ENCODE measurements at places on chromosomes 1 and 21.

GRCh38 chr1:204254031-204254661 lies 40.4 kb upstream of the GOLT1A start:
- DNase-seq, result no peak

DNA sequence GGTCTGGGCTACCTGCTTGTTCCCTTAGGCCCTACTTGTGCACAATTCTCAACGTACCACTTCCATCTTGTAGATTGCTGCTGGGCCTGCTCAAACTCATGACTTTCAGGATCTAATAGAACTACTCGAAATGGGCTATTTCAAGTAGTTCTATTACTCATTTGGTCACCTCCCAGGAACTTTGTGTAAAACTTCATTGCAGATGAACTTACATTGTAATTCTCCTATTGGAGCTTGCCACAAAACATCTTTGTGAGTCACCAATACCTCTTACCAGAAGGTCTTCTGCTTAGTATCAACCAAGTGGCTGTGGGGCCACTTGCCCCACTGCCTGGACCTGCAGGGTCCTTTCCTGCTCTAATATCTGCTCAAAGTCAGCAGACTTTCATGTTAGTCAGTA lies 10.7 kb upstream of the MYOCOS start:
- DNase-seq, result no peak

GRCh38 chr1:153364766-153365666 lies 7.4 kb downstream of the S100A9 start:
- no peak for DNase-seq

DNA sequence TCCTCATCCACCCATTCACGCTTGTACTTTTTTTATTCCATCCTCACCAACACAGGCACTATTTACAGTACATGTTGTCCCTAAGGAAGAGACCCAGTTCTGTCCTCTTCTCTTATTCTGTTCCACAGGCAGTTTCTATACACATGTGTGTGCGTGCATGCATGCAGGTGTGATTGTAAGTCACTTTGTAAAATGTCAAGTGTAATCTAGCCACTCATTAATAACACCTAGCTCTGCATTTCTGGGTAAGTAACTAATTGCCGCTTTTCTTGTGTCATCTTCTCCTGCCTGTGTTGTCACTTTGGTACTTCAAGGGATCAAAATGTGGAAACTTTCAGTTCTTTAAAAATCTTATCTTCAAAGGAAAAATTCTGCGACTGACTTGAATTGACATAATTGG lies 377.2 kb downstream of the SEC16B start:
- DNase-seq, result no peak

DNA sequence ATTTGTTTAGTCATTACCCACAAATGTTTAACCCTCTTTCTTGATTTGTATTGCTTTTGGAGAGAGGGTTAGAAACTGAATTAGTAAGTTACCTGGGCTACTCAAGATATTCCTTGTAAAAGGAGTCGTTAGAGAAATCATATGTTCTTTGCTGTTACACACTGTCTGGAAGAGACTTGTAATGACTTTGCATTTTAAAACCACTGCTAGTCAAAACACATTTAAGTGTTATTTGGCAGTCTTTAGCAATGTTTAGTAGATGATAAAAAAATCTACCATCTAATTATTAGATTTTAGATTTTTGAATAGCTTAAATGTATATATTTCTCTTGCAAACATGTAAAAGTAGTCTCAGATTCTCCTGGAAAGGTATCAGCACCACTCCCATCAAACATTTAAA lies 6.6 kb downstream of the OSBPL9 start:
- DNase-seq, result no peak

DNA sequence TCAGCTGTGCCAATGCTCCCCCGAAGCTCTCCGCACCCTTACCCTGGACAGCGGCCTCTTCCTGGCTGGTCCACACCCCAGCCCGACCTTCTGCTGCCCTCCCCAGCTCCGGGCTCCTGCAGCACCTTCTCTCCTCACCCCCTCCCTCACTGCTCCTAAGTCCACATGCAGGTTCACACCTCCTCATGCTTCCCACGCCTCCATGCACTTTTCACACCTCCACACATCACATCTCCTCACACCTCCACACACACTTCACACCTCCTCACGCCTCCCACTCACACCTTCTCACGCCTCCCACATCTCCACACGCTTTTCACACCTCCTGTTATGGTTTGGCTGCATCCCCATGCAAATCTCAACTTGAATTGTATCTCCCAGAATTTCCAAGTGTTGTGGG lies 18.9 kb downstream of the GPR137B start:
- DNase-seq, result no peak

- DNase-seq, result no peak
Observed at GRCh38 chr1:7248549-7249199, 463.4 kb downstream of the CAMTA1 start.

- no peak for DNase-seq
Observed at GRCh38 chr1:115074839-115075534, 14.3 kb downstream of the TSPAN2 start.

GRCh38 chr1:43965316-43965715 lies 4.5 kb upstream of the DPH2 start:
- no peak for DNase-seq

GRCh38 chr21:44918581-44919033 lies 2.1 kb downstream of the ITGB2 start:
- no peak for DNase-seq

Data from Kasumi-1 (cell line).